T-helper 2 cell (primary cell): ENCODE measurements at places on chromosomes 3 and 15.

GRCh38 chr15:89362203-89363101 lies 27.8 kb upstream of the POLG start:
- no peak for DNase-seq

DNA sequence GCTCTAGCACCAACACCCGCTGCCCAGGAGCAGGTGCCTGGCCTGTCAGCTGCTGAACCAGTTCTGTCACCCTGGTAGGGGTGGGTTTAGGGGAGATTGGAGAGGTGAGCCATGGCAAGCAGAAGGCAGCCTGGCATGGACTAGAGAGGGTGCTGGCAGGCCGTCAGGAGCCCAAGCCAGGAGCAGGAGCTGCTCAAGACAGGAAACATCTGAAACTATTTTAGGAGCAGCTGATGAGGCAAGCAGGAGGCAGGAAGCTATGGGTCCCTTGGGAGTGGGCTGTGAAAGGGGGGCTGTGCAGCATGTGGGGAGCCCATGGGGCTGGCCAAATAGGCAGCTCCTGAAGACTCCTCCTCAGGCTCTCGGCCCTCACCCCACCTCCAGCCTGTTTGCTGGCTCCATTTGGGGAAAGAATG lies 2.3 kb downstream of the INKA1 start:
- no peak for DNase-seq

DNA sequence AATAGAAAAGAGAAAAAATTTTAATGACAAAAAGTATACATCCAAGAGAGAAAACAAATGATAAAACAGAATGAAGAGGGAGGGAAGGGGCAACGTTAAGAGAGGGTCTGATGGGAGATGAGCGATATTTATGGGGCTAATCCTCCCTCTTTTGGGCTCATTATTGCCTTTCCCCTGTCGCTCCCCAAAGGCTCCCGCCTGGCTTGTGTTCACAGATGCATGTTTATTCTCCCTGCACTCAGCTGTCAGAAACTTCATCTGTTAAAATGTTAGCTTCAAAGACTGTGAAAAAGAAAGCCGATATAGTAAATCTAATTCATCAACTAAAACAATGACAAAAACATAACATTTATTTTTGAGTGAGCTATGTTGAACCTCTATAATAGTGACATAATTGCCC lies 74.3 kb downstream of the GABRB3 start:
- no peak for DNase-seq

- DNase-seq, result no peak
These were observed 103.8 kb downstream of the THSD4 start for GRCh38 chr15:71219101-71219500.

DNA sequence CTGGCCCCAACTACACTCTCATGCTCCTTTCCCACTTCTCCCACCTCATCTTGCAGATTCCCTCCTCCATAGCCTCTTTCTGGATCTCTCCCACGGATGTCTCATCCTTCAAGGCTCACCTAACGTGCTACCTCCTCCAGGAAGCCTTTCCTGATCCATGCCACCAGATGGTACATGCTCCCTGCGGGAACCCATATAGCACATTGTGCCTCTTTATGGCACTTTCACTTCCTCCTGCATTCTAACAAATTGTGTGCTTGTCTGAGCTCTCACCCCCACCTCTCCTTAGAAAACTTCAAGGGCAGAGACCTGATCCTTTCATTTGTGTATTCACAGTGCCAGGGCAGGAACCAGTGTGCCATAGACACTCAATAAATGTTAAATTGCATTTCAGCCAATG lies 63.0 kb downstream of the HES1 start:
- DNase-seq, result no peak

DNA sequence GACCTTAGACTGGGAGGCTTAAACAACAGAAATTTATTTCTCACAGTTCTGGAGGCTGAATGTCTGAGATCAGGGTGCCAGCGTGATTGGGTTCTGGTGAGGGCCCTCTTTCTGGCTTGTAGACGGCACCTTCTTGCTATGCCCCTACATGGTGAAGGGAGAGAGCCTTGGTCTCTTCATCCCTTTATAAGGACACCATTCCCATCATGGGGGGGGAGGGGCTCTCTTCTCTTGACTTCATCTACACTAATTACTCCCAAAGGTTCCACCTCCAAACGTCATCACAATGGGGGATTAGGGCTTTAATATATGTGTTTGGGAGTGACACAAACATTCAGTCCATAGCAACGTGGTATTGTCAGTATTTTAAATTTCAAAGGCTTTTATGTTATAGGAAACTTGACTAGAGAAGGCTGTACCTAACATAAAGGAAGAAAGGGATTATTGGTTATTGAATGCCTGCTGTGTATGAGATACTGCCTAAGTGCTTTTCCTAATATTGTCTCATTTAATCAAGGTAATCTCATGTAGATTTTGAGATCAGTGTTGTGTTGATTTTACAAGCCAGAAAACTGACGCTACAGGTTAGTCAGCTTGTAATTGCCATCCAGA lies 20.9 kb downstream of the SYN2 start:
- no peak for DNase-seq

DNA sequence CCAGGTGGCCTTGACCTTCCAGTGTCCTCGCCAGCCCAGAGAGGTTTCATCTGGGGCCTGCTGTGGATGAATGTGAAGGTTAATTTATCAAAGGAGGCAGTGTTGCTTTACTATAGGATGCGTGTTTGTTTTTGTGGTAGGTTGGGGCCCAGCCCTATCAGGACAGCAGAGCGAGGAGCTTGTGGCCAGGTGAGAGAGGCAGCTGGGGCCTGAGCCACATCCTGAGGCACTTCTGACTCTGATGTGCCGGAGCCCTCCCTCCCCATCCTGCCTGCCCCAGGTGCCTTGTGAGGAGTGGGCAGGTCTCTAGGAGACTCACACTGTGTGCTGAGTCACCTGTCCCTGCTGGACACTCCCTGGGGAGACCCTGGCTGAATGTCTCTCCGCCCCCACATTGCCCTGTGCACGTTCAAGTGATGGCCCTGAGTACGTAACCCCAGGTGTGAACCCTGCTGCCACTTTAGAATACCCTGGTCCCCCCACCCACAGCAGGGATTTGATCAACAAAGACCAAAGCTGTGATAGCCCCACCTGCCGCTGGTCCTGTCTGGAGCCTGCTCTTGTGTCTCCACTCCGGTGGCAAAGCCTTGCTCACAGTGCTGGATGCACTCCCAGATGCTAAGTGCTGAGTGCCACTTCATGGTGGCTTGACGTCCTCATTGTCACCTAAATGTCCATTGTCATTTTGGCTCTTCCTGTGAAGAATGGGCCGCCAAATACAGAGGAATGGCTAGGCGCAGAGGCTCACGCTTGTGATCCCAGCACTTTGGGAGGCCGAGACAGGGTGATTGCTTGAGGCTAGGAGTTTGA lies 16.0 kb downstream of the FBLN2 start:
- DNase-seq, result no peak
